Stimulated activated CD4-positive, alpha-beta T cell treated with anti-CD3 and anti-CD28 coated beads, Interleukin-4, amount 100 ng/mL, for 24 hours (primary cell): ENCODE measurements at places on chromosomes 11 and 22.

DNA sequence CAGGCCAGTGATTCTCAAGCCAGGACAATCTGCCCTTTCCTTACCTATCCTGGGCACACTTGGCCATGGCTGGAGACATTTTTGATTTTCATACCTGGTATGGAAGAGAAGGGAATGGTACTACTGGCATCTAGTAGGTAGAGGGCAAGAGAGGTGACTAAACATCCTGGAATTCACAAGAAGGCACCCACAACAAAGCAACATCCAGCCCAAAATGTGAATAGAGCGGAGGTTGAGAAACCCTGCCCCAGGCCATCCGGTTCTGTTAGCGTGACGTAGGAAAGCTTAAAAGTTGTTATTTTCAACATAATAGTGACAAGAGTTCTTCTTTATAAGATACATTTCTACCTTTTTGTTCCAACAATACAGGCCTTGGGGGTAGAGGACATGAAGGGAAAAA, 114.9 kb upstream of the ALX4 start:
- DNase-seq = no peak

DNA sequence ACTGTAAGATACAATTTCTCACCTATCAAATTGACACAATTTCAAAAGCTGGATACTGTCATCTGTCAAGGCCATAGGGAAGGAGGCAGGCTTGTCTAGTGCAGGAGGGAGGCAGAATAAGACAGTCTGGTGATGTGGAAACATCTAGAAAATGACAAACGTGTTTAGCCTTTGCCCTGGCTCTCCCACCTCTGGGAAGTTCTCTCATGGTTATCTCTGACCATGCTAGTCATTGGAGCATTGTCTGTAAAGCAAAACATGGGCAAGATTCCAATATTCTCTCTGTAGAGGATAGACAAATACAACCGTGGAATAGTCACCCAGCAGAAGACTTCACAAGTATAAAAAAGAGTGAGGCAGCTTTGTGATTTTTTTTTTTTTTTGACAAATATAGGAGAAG, 9.1 kb upstream of the SERHL2 start:
- DNase-seq = no peak

DNA sequence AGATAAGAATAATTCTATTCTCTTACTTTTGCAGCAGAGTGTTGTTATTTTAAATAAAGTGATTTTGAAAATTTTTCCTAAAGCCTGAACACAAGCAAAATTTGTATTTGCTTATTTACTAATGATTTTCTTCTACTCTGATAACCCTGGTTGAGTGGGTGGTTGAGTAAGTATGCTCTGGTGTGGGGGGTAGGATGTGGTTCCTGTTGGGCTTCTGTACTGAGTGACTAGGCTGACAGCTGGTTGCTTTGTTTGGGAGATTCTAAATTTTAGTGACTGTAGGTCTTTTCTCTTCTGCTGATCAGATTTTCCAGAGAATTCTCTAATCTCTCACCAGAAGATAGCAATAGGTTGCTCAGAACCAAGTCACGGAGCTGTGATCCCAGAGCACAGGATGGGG, 61.6 kb downstream of the METTL15 start:
- DNase-seq = no peak

GRCh38 chr11:95456714-95457491, 225.9 kb upstream of the SESN3 start:
- DNase-seq = no peak

DNA sequence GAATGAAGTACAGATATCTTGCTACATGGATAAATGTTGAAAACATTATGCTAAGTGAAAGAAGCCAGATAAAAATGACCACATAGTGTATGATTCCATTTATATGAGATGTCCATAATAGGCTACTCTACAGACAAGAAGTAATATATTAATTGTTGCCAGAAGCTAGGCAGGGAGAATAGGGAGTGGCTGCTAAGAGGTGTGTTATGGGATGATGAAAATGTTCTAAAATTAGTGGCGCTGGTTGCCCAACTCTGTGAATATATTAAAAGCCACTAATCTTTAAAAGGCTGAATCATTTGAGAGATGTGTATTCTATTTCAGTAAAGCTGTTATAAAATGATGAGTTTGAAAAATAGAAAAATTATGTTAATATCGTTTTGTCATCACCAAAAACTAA, 144.4 kb downstream of the NCAM1 start:
- DNase-seq = no peak
